ENCODE measurements at places on chromosomes 3 and 15.

DNA sequence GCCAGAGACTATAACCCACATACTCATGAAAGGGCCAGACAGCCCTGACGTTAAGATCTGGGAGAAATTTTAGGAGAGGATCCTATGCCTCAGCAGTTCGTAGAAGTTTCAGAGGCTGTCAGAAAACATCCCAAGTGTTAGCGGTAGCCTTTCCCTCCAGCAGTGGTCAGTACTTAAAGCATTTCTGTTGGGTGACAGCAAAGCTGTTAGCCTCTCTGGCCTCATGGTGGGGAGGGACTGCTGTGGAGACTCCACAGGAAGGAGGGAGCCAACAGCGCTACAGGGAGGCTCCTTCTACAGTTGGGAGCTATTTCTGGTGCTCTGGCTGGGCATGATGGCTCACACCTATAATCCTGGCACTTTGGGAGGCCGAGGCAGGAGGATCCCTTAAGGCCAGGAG lies 27.4 kb downstream of the IDH2 start:
- DNase-seq: no peak

DNA sequence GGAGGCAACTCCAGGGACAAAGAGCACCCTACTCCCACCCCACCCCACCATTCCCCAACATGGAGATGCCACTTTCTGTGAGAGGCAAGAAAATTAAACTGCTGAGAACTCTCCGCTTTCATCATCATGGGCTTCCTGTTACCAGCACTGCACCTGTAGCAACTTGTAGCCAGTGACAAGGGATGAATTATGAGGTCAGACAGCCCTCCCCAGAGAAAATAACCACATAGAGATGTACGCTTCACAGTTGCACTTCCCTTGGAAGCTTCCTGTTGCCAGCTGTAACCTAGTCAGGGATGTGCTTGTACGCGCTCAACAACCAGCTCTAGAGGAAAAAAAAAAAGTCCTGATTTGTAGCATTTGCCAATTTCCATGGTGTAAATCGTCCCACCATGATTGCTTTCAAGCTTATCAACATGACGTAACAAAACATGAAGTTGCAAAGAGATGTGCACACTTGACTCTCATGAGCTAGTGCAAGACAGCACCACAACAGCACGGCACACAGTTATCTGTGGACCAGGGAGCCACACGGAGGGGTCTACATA lies 145.4 kb downstream of the RAB11A start:
- DNase-seq: no peak

DNA sequence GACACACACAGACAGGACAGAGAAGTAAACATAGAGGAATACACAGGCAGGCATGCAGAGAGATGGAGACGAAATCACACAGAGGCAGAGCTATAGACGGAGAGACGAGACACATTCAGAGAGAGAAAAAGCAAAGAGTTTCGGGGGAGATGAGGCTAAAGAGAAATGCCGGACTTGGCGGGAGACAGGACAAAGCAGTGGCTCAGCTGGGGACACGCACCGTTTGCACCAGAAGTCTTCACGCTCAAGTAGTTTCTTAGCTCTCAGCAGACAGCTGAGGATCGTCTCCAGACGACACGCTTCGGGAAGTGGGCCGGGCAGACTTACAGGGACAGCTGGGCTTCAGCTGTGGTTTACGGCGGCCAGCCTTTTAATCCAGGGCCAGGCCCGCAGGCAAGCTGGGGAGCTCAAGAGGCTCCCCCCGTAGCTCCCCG lies 56.2 kb upstream of the DLG1 start:
- DNase-seq: no peak

- DNase-seq: no peak
Measured at GRCh38 chr3:53357458-53357857, 10.1 kb upstream of the DCP1A start.

- DNase-seq: no peak
Measured at GRCh38 chr3:11246663-11246970, 25.6 kb upstream of the ATG7 start.

- no peak for DNase-seq
Measured at GRCh38 chr3:172098698-172099494, 59.5 kb downstream of the FNDC3B start.

DNA sequence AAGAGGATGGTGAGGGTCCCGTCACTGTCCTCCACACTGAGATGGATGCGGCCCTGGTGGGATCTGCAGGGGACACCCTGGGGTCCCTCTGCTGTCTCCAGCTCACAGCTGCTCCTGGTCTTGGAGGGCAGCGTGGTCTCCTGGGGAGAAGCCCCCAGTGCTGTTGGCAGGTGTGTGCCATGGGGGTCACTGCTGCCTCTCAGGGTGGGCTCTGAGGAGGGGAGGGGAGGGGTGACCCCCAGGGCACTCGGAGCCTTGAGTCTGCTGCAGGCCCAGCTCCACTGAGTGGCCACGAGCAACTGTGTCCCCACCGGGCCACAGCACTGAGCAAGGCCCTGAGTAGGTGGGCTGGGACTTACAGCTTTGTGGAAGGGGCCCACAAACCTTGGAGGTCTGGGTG lies 34.7 kb downstream of the KLHL25 start:
- peak; percentile 31 for DNase-seq

- no peak for DNase-seq
Measured at GRCh38 chr3:1830851-1831250, 267.8 kb upstream of the CNTN4 start.

GRCh38 chr3:6862880-6863195 lies 1.9 kb downstream of the GRM7 start:
- DNase-seq: no peak

DNA sequence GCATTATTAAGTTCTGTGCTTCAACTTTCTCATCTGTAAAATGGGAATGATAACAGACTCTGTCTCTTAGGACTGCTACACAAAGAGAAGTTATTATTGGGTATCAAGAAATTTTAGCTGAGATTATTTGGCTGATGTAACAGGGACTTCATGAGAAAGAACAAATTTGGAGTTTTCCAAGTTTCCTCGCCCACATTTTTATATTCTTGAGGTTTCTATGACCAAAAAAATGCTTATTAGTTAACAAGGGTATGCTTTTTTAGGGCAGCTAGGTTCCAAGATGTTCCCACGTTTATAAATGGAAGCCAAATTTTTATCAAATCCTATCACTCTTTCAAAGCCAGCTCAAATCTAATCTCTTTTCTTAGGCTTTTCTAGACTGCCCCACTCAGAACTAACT lies 50.6 kb upstream of the C3orf80 start:
- no peak for DNase-seq

- no peak for DNase-seq
Measured at GRCh38 chr3:50523279-50523811, 19.9 kb upstream of the CACNA2D2 start.

DNA sequence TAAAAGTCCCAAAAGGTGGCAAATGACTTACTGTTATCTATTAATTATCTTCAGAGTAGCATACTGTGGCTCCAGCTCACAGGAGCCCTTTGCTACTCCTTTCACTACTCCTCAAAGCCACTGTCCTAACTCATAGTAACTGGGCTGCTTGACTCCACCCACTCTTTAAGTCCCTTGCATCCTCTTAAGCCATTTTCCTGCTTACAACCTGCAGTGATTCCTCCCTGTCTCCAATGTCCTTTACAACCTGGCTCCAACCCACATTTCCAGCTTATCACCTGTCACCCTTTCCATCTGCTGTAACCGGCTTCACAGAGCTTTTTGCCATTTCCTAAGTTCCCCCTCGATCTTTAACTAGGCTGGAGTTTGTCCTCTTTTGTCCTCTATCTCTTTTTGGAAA lies 388.1 kb downstream of the FGF12 start:
- DNase-seq: no peak

GRCh38 chr15:38872732-38873131 lies 308.1 kb upstream of the RASGRP1 start:
- DNase-seq: no peak

GRCh38 chr3:140705954-140706353 lies 28.1 kb downstream of the TRIM42 start:
- no peak for DNase-seq

GRCh38 chr15:101600035-101600434 lies 52.1 kb downstream of the TM2D3 start:
- DNase-seq: no peak

GRCh38 chr15:86863226-86863915 lies 783.7 kb downstream of the AGBL1 start:
- no peak for DNase-seq

DNA sequence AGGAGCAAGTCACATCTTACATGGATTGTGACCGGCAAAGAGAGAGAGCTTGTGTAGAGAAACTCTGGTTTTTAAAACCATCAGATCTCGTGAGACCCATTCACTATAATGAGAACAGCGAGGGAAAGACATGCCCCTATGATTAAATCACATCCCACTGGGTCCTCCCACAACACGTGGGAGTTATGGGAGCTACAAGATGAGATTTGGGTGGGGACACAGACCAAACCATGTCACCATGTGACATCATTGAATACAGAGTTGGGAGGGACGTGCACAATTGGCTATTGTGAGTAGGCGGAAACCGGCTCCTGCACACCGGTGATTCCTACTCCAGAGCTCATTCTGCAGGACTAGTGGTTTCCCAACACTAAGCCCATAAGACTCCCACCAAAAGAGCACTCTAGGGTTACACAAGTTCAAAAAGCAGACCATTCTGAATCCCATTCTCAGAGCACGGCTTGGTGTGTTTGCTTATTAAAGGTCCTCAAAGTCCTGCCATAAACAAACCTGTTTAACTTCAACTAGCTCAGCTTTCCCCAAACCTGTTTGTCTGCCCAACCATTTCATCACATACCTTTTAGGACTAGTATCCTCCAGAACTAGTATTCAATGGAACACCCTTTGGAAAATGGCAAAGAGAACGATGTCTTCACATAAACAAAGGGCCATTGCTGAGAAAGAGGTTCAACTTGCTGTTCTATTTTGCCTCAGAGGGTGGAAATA lies 167.6 kb downstream of the TLE3 start:
- DNase-seq: no peak

GRCh38 chr3:57820479-57820878 lies 64.4 kb downstream of the SLMAP start:
- no peak for DNase-seq

- no peak for DNase-seq
Measured at GRCh38 chr3:71258526-71258925, 325.0 kb downstream of the FOXP1 start.

DNA sequence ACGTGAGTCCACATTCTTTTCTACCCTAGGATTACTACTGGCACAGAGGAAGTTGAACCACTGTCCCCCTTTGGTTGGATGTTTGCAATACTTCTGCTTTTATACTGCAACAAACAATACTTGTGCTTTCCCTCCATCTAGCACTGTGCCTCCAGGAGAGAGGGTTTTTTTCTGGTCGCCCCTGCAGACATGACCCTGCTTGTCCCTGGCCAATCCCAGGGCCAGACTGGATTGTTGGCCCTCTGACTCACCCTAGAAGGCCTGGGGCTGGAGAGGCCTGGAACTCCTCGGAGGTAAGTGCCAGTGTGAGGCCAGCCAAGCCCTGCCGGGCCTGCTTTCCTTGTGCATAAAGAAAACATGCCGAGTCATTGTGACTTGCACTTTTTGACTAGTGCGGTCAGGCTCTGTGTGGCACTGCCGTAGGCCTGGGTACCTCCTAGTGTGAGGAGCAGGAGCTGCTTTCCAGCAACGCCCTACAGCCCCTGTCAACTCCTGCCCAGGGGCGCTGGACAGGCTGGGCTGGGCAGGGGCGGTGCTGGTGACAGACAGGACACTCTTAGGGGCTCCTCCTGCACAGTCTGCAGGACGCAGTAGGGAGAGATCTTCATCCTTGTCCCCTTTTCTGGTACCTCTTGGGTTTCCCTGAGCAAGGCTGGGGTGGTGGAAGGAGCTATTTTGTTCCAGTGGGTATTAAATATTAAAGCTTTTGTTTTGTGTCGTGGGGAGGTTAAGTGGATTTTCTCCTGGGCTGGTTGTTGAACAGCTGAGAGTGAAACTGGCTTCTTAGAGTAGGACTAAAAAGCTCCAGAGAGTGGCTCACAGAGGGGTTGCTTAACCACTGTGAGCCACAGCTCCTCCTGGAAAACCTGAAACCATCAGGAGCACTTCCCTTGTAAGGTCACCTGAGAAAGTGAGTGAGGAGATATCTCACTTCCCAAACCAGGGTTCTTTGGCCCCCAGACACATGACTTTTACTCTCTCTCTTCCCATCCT lies 14.4 kb upstream of the TKT start:
- no peak for DNase-seq

DNA sequence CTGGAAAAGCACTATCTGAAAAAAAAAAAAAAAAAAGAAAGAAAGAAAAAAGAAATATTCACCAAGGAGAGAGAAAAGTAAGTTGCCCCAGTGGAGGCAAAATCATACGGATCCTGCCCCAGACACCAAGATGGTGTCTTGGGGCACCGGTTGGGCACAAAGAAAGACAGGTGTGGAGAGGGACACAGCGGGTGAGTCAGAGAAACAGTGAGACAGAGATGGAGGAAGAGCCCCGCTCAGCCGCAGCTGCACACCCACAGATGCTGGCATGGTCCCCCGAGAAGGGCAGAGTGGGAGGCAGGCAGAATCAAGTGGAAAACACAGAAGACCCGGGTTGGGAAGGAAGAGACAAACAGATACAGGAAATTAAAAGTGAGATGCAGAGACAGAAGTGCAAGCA lies 129.7 kb upstream of the SMAD3 start:
- no peak for DNase-seq

GRCh38 chr3:177596816-177597271 lies 399.6 kb upstream of the TBL1XR1 start:
- no peak for DNase-seq

- peak; percentile 59 for DNase-seq
Measured at GRCh38 chr3:58994746-58995330, 55.0 kb downstream of the CFAP20DC start.

DNA sequence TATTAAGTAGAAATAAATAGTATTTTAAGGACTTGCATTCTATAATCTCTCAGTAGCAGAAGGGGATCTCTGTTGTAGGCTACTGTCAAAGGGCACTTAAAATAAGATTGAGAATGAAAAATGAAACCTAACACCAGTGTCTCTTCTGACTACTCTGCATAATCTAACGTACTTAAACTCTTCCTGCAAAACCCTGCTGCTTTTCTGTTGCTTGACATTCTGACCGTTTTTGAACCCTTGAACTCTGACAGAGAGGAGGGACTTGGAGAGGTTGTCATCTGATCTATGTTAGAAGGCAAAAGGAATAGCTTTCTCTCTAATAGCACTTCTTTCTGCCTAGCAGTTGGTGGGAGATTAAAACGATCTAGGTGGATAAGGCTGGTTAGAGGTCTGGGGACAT lies 204.6 kb downstream of the ZIC1 start:
- no peak for DNase-seq

GRCh38 chr15:60793656-60794055 lies 314.7 kb upstream of the ICE2 start:
- no peak for DNase-seq

- no peak for DNase-seq
Measured at GRCh38 chr3:13046569-13047274, 26.5 kb downstream of the IQSEC1 start.

- no peak for DNase-seq
Measured at GRCh38 chr3:99843590-99844258, 26.1 kb downstream of the CMSS1 start.
